Caco-2 (cell line): ENCODE measurements at places on chromosomes 11 and 22.
A peak's percentile ranks its signal among the peaks of the same experiment; 100 is the strongest.

- no peak for DNase-seq
Observed at GRCh38 chr22:16594026-16594425, 1.4 kb upstream of the CCT8L2 start.

GRCh38 chr11:82863209-82863608, 37.0 kb downstream of the PRCP start:
- no peak for DNase-seq

DNA sequence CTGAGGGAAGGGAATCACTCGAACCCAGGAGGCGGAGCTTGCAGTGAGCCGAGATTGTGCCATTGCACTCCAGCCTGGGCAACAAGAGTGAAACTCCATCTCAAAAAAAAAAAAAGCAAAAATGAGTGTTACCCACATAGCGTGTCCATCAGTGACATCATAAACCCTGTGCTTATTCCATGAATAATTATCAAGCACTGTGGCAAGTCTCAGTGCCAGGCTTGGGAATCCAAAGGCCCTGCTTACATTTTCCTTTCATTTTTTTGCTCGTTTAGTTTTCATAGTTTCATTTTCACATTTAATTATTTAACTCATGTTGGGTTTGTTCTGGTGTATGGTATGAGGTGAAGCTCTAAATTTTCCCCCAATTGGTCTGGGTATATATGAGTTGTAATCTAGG, 46.5 kb downstream of the NEU3 start:
- DNase-seq = no peak

DNA sequence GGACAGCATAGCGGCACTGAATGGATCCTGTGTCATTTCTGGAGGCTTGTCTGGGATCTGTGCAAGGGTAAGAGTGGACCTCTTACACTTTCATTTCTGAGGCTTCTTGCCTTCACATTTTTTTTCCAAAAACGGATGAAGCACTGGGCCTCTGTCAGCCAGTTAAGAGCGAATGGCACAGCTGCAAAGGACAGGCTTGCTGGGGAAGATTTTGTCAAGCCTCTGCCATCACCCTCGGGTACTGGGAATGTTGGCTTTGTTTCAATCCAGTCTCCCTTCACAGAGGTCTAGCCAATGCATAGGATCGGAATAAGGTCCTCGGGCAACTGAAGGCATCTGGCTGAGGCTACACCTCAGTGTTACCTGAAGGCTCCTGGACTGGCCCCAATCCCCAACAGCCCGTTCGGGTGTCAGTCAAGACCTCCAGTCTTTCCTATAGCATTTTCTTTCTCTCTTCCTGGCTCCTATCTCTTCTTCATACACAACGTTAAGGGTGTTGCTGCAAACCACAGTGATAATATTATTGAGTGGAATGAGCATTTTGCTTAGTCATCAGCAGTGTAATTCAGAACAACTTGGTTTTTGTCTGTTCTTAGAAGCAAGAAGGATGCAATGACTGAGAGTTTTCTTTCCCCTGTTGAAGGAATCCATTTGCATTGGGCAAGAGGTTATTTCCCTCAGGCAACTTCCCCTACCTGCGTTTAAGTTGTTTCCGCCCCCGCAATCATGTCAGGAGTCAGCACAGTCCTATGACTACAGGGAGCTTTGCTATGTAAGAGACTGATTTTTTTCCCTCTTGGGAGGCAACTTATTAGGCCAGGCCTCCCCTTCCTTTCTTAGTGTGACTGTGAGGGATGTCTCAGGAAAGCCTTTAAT, 22.8 kb downstream of the NPAT start:
- no peak for DNase-seq

GRCh38 chr11:36565031-36565610, 2.7 kb upstream of the RAG1 start:
- no peak for DNase-seq

- no peak for DNase-seq
Observed at GRCh38 chr22:24878969-24879368, 67.5 kb downstream of the LHFPL7 start.

GRCh38 chr11:45282081-45282480, 4.1 kb downstream of the SYT13 start:
- peak; percentile 84 for DNase-seq

- no peak for DNase-seq
Observed at GRCh38 chr11:20771681-20772080, 102.3 kb downstream of the NELL1 start.

GRCh38 chr11:117950301-117950700, 21.1 kb upstream of the TMPRSS13 start:
- DNase-seq = no peak

DNA sequence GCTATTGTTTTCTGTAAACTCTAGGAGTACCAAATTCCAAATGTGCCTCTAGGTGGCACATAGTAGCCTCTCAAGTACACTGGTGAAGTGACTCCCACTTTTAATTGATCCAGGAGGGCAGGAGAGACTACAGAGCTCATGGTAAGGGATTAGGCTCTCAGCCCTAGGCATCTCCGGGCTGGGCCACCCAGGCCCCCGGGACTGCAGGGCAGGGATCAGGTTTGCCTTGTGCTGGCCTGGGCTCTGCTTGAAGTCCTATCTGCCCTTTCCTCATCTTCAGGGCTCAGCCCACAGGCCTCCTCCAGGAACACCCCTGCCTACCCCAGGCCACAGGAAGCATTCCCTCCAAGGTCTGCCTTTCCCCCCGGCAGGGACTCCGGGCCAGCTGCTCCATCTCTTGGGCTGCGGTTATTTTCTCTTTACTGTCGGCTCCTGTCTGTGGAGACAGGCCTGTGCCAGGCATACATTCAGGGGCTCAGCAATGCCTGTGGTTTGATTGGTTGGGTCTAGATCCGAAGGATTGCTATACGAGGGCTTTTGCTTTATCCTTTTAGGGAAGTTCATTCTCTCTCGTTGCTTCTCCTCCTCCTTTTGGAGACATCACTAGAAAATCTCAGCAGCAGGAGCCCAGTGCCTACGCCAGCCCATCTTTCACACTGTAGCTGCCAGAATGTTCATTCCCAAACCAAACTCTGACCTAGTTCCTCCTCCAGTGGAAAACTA, 32.8 kb downstream of the PARVA start:
- DNase-seq = no peak

GRCh38 chr11:118845369-118845768, 38.3 kb upstream of the CXCR5 start:
- DNase-seq = no peak
